ENCODE measurements at places on chromosomes 5 and 9.

GRCh38 chr9:87071473-87071872, 124.2 kb upstream of the GAS1 start:
- DNase-seq: peak; percentile 22

DNA sequence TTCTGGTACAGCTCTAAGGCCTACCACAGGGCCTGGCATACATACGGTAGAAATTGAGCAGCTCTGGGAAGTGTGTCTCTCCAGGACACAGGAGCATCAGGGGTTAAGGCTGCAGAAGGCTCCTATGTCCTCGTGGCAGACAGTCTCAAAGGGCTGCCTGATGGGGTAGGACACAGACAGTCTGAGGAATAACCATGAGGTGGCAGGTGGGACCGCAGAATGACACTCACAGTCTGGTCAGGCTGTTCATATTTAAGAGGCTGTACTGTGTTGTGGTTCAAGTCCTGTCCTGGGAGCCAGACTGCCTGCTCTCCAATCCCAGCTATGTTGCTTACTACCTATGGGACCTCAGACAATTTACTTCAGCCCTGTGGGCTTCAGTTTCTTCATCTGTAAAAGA, 217.1 kb downstream of the TRIM32 start:
- no peak for DNase-seq

- no peak for DNase-seq
Observed at GRCh38 chr5:97085459-97086181, 56.8 kb downstream of the LIX1 start.

DNA sequence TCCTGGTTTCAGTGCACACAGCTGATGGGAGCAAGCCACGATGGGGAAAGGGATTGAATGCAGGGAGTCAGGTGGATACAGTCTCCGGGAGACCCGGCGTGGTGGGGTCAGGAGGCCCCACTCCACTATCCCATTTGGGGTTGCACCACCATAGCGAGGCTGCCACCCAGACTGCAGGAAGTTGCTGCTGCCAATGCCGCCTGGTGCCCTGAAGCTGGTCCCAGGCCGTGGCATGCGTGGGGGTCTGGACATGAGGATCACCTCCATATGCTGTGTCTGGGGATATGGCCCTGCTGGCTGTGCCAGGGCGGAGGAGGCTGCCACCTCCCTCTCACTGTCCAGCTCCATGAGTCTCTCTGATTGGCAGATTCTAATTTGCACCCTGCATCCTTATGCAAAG, 45.3 kb downstream of the COL5A1 start:
- DNase-seq: no peak

GRCh38 chr5:111722140-111722539, 34.9 kb downstream of the NREP start:
- DNase-seq: peak; percentile 15

DNA sequence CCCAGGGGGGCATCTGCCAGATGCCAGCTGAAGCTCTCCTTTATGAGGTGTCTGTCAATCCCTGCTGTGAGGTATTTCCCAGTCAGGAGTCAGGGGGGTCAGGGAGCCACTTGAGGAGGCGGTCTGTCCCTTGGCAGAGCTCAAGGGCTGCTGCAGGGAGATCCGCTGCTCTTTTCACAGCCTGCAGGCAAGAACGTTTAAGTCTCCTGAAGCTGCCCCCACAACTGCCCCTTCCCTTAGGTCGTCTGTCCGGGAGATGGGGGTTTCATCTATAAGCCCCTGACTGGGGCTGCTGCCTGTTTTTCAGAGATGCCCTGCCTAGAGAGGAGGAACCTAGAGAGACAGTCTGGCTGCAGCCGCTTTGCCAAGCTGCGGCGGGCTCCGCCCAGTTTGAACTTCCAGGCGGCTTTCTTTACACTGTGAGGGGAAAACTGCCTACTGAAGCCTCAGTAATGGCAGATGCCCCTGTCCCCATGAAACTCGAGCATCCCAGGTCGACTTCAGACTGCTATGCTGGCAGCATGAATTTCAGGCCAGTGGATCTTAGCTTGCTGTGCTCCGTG, 148.3 kb downstream of the RPS23 start:
- DNase-seq: no peak

GRCh38 chr5:177578316-177578715, 13.7 kb upstream of the TMED9 start:
- DNase-seq: no peak

- DNase-seq: peak; percentile 37
Observed at GRCh38 chr9:112341730-112342129, 8.3 kb upstream of the PTBP3 start.

- DNase-seq: no peak
Observed at GRCh38 chr5:3432135-3432534, 163.5 kb upstream of the IRX1 start.

GRCh38 chr5:162485666-162486292, 418.2 kb downstream of the GABRG2 start:
- no peak for DNase-seq

GRCh38 chr9:133108794-133109641, 12.0 kb downstream of the RALGDS start:
- DNase-seq: no peak

- DNase-seq: no peak
Observed at GRCh38 chr9:114149181-114149580, 6.2 kb upstream of the COL27A1 start.

DNA sequence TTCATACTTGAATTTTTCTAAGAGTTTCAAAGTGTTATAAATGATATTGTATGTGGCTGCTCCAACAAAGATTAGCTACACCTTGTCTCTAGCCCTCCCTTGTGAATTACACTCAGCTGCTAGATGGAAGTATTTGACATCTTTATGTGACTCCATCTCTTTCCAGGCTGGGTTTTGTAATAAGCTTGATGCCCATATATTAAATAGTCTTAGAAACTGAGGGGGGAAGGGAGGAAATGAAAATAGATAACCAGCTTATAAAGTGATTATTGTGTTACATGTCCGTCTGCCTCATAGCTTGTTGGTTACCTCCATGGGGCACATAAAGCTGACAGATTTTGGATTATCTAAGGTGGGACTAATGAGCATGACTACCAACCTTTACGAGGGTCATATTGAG, 63.4 kb downstream of the CD180 start:
- DNase-seq: no peak

Data from adipocyte (in vitro differentiated cells).